ENCODE measurements at places on chromosomes 1 and 21. TPM values are rescaled to one million over a fixed set of nuclear protein-coding genes. Genes with fewer than 3 reads are reported as not detected.

DNA sequence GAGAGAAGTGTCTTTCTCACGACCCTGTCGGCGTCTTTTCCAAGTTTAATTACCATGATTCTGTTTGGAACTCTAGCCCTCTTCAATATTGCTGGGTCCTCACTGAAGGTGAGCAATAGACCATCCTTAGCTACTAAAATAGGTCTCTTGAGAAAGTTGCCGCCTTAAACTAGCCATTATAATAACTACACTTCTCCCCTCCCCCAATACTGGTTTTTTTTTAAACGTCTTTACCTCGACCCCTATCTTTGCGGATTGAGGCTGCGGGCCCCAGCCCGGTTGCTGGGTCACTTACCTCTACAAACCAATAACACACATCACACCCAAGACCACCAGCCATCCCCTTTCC lies 672 bp downstream of the ENSA start:
- no peak for DNase-seq

- DNase-seq: peak; percentile 21
Measured at GRCh38 chr1:45685308-45686014, 872 bp downstream of the GPBP1L1 start.

CHRM3 gene
- total RNA-seq: 3.9 TPM

C1orf116 gene
- total RNA-seq: 36.5 TPM

GRCh38 chr1:213828867-213829266 lies 158.9 kb upstream of the PROX1 start:
- no peak for DNase-seq

NPHP4 gene
- 32.2 TPM for total RNA-seq

STUM gene
- total RNA-seq: 1.9 TPM

GRCh38 chr1:67748630-67749029 lies 63.6 kb downstream of the GADD45A start:
- DNase-seq: no peak

- no peak for DNase-seq
Measured at GRCh38 chr21:26070822-26071425, 99.6 kb downstream of the APP start.

GRCh38 chr1:173205146-173206051 lies 1.7 kb downstream of the TNFSF4 start:
- DNase-seq: no peak

DNA sequence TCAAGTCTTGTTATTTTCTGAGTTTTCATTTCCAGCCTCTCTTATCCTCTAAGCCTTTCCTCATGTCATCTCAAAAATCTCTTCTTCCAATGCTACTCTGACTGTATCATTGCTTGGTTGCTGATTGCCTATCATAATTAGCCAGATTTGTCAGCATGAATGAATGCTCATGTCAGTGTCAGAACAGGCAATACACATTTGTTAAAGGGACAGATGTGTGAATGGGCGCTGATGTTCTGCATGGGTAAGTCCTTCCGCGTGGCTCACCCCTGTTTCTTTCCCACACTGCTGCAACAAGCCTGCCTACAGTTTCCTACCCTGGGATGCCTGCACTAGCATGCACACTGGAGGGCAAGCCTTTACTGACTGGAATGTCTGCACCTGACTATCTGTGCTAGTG lies 100.6 kb downstream of the RHOU start:
- DNase-seq: no peak

GRCh38 chr1:94239796-94240195 lies 2.4 kb upstream of the ARHGAP29 start:
- no peak for DNase-seq

DNA sequence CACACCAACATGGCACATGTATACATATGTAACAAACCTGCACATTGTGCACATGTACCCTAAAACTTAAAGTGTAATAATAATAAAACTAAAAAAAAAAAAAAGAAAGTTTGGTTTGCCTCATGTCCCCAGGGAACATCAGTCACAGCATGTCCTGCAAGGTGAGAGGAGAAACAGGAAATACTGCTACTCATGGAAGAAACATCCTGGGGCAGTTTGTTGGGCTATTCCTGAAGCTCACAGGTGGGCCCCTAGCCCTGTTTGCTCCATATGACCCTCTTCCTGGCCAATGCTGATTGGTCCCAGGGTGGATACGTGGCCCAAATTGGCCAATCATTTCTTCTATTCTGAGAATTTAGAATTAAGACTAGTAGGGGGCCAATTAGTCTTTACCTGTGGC lies 103.4 kb upstream of the ADAR start:
- DNase-seq: no peak

DNA sequence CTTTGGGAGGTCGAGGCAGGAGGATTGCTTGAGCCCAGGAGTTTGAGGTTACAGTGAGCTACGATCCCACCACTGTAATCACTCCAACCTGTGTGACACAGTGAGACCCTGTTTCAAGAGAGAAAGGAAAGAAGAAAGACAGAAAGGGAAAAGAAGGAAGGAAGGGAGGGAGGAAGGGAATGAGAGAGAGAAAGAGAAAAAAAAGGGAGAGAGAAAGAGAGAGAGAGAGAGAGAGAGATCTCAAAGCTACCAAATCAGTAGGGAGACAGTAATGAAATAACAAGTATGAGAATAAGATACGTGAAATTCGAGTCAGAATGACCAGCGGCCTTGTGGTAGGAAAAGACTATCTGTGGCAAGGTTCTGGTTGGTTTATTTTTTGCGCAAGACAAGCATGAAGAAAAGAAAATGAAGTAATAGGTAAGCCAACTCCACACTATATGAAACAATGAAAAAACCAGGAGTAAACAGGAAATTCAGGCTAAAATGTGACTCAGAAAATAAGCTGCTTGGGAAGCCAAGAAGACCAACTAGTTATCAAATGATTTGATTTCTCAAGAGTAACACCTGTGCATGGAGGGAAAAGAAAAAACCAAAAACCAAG lies 8.9 kb downstream of the MTF1 start:
- DNase-seq: no peak

- DNase-seq: no peak
Measured at GRCh38 chr1:88001460-88001859, 672.8 kb downstream of the LMO4 start.

DNA sequence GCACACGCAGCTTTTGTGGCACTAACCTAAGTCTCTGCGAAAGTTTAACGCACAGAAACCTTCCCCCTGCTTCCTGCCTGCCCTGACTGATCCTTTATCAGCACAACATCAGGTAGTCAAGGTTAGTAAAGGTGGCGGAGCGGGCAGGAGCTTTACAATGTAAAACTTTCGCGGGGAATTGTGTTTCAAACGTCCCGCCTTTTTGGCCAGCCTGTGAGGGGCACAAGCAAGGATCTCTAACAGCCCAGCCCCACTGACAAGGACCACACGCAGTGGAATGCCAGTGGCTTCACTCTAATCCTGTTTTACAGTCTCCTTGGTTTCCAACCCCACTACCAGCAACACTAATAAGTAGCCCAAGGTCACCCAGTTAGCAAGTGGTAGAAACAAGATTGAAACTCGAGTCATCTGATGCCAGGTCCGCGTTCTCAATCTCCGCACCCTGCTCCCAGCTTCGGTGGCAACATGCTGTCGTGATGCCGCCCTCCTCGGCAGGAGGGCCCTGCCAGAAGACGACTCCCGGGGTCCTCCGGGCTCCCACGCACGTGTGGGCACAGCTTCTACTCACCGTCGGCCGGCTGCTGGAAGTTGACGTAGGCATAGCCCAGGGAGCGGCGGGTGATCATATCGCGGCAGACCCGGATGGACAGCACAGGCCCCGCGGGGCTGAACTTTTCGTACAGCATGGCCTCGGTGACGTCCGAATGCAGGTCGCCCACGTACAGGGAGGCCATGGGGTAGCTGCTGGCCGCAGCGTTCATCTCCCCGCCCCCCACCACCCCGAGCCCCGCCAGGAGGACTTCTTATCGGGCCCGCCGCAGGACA lies 1.2 kb downstream of the PABPC4 start:
- DNase-seq: peak; percentile 40

ILDR2 gene
- total RNA-seq: 175 TPM

GRCh38 chr1:179298952-179299351 lies 5.4 kb downstream of the SOAT1 start:
- no peak for DNase-seq

DNA sequence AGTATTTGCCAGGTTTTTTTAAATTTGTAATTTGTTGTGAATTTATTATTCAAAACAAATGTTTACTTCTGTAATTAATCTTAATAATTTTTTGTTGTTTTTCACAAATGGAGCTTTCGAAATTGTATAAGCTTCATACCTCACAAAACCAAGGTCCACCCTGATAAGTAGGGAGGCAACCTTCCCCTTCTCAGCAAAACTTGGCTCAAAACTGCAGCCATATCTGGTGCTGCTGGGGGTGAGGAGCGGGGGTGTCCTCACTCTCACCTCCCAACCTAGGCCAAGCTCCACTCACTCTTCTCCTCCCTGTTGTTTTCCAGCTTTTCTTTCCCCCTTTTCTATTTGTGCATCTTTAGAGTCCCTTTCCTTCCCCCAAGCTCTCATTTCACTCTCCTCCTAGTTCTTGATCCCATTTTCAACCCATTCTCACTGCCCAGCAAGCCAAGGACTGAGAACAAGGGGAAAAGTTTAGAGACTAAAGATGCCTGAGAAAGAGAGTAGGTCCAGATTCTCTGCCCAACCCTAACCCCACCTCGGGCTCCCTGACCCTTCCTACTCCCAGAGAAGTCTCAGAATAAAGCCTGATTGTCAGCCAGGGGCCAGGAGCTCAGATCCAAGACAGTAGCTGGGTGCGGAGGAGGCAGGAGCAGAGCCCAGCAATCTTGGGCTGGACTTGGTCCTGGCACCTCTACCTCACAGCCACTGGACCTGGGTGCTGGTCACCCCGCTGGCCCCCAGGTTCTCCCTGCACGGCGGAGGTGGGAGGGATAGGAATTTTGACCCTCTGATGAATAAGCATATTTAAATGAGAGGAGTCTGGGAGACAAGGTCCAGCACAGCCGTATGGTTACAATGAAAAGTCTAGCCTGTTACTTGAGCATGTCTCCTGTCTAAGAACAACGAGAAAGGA lies 8.3 kb upstream of the CFAP45 start:
- DNase-seq: no peak

- DNase-seq: no peak
Measured at GRCh38 chr21:32802954-32803353, 31.4 kb upstream of the PAXBP1 start.

GRCh38 chr1:67089685-67090208 lies 35.8 kb upstream of the SLC35D1 start:
- no peak for DNase-seq

DNA sequence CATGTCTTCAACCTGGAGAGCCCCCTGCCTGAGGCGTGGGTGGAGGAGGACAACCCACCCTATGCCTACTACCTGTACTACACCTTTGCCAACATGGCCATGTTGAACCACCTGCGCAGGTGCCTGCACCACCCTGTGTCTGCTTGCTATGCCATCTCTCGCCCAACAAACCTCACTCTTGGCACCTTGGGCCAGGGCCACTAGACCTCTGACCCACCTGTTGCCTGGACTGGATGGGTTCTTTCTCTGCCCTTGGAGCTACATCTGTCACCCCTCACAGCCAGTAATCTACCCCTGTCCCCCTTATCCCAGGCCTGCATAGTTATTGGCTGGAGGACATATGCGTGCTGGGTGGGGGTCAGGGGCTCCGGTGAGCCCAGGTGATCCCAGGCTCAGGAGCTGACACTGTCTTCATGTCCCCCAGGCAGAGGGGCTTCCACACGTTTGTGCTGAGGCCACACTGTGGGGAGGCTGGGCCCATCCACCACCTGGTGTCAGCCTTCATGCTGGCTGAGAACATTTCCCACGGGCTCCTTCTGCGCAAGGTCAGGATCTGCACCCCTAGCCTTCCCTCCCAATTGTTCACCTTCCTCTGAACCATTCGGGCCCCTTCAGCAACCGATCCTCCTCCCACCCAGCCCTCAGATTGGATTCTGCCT lies 9.9 kb downstream of the AMPD2 start:
- DNase-seq: peak; percentile 2

DNA sequence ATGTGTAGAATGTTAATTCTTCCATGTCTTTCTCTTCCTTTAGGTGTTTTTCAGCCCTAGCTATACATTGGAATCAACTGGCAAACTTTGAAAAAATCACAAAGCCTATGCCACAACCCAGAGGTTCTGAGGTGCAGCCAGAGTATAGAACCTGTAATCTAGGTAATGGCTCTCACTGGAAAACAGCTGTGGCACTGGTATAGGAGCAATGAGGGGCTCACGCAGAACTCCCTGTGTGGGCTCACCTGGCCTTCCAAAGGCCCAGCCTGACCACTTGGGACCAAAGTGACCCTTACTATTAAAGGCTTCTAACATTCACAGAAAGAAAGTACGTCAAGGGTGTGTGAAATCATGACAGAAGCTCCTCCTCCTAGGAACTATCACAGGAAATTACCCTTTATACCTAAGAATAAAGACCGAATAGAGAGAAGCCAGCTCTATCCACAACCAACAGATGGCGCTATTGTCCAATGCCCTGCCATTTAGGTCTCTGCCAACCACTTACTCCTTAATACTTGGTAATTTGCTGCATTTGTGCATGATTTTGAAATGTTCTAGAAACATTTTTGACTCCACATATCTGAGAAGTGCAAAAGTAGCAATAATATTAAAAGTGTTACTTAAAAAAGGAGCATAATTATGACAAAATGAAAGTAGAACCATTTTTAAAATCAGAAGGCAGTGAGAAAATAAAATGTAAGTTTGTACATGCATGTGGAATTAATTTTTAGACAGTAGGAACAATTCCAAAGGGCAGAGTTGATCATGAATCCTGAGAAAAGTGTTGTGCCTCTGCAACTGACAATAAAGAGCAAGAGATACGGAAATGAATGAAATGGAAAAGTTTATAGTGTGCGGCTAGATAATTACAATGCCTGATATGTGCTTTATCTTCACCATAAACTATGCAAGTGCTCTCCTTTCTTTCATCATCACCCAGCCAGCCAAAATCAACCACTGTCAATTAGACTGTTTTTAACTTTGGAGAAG lies 93.1 kb upstream of the HAO2 start:
- DNase-seq: no peak

GRCh38 chr1:156586323-156586722 lies 5.3 kb upstream of the NAXE start:
- DNase-seq: no peak

GRCh38 chr1:46043458-46044017 lies 88.9 kb downstream of the PIK3R3 start:
- DNase-seq: no peak

GRCh38 chr1:114215436-114215835 lies 61.8 kb upstream of the SYT6 start:
- DNase-seq: no peak

GRCh38 chr1:242132121-242132817 lies 133.4 kb upstream of the MAP1LC3C start:
- DNase-seq: no peak

- DNase-seq: no peak
Measured at GRCh38 chr1:230112131-230112701, 45.2 kb downstream of the GALNT2 start.

- peak; percentile 20 for DNase-seq
Measured at GRCh38 chr1:185157599-185158412, 839 bp downstream of the SWT1 start.

SNRNP40 gene
- 58.7 TPM for total RNA-seq

RBP7 gene
- 23.5 TPM for total RNA-seq

- peak; percentile 46 for DNase-seq
Measured at GRCh38 chr1:207698822-207699483, 52.9 kb upstream of the CD46 start.

Measured in prostate gland (tissue), 2 donors.